ENCODE measurements at places on chromosomes 12 and 14.

- DNase-seq: no peak
These were observed 21.0 kb upstream of the MIA2 start for GRCh38 chr14:39212693-39213092.

DNA sequence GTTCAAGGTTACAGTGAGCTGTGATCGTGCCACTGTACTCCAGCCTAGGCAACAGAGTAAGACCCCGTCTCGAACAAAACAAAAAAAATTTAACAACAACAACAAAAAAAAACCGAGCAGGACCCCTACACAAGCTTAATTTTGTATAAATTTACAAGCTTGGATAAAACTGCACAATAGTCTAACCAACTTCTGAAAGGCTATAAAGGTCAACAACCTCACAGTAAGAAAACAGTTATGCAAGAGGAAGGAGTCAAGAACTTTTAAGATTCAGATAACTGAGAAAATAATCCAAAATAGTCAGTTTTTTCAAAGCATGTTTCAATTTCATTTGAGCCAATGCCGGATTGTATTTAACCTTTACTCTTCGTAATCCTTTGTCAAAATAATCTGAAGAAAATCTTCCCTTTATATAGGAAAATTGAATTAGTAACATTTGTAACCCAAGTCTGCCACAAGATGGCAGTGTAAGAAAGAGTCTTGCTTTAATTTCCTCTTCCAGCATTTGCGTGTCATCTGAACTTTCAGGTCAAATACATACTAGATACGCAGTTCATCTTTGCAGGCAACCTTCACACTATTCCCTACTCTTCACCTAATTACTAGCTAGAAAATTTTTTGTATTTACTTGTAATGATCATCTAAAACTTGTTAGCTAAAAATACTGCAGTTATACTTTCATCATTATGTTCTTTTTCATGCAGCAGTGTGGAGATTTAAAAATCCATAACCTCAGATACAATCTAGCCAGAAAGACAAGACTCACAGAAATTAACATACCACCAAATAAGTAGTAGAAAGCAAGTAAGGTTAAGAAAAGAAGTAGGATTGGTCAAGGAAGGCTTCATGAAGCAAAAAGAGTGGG is 5.8 kb downstream of the CCNB1IP1 start:
- no peak for DNase-seq

- DNase-seq: no peak
These were observed 89.4 kb downstream of the KIF26A start for GRCh38 chr14:104227806-104228205.

DNA sequence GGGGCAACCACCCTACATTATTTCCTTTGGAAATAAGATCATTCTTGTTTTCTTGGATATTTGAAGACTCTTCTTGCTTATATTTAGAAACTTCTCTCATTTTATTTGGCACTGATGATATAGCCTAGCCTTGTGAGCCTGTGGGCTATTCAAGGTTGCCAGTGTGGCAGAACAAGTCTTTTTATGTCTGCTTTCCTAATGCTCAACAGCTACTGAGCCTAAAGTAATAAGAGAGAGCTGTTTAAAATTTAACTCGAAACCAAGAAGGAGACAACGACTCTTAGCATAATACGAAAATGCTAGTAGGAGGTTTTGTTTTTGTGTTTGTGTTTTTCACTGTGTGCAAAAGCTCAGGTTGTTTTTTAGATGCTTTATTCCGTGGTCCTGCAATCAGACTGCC is 104.0 kb upstream of the CPM start:
- no peak for DNase-seq

- DNase-seq: no peak
These were observed 1.5 kb downstream of the LAG3 start for GRCh38 chr12:6773590-6774351.

GRCh38 chr12:121217761-121218160 is 7.8 kb downstream of the P2RX4 start:
- no peak for DNase-seq

DNA sequence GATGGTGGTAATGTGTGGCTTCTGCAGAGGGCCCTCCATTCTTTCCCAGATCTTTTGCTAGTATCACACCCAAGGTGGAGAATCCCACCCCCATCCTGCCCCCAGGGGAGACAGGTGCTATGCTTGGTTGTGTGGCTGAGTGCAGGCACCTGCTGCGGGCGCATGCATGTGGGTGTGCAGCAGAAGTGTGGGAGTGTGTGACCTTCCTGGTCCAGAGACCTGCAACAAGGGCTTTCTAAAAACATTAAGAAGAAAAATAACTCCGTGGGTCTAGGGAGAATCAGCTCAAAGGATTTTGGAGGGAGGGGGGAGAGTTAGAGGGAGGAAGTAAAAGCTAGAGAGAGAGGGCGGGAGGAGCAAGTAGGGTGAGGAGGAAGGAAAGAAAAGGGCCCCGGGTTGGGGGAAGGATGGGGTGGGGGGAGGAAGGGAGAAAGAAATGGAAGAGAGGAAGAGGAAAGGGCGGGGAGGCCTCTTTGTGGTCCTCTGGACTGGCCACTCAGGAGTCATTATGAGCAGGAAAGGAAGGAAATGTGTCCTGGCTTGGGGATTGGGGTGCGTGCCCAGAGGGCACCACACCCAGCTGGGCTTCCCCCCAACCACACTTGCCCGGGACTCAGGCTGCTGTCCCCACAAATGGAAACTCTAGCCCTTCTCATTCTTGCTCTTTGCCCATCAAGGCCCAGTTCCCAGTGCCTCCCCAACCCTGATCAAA is 3.1 kb upstream of the FIGNL2 start:
- DNase-seq: no peak

All from CD4-positive, alpha-beta T cell treated with Interleukin-1 beta for 1 hour (primary cell).